Stimulated activated CD8-positive, alpha-beta memory T cell treated with anti-CD3 and anti-CD28 coated beads, Interleukin-4, amount 100 ng/mL, for 1 hour (primary cell): ENCODE measurements at places on chromosomes 2 and 18.

- DNase-seq, result no peak
Observed at GRCh38 chr2:129165006-129165405, 814.5 kb upstream of the RAB6C start.

DNA sequence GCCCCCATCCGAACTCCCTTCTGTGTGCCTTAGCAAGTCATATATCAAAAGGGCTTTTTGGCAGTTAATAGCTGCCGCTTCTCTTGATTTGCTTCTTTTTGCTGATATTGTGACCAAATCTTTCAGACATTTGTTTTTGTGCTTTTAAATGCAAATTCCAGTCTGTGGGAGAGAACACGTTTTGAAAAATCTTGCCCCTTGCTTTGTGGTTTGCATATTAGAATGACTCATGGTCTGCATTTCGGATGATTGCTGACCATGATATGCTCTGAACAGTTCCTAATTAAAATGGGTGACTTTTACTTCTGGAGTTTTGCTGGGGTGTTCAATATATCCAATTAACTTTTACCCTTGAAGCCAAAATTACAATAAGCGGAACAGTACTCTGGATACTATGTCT, 58.2 kb upstream of the ST6GAL2 start:
- no peak for DNase-seq

- no peak for DNase-seq
Observed at GRCh38 chr2:51208521-51208920, 176.6 kb upstream of the NRXN1 start.

GRCh38 chr2:215711471-215712034, 275.7 kb upstream of the FN1 start:
- DNase-seq, result no peak

GRCh38 chr2:198304859-198305258, 500.5 kb downstream of the PLCL1 start:
- no peak for DNase-seq

GRCh38 chr2:193895226-193895625, 1700.5 kb upstream of the TMEFF2 start:
- DNase-seq, result no peak
